Stimulated activated CD8-positive, alpha-beta memory T cell treated with anti-CD3 and anti-CD28 coated beads, Interleukin-7, amount 100 ng/mL, for 4 hours (primary cell): ENCODE measurements at places on chromosomes 1 and 21.

DNA sequence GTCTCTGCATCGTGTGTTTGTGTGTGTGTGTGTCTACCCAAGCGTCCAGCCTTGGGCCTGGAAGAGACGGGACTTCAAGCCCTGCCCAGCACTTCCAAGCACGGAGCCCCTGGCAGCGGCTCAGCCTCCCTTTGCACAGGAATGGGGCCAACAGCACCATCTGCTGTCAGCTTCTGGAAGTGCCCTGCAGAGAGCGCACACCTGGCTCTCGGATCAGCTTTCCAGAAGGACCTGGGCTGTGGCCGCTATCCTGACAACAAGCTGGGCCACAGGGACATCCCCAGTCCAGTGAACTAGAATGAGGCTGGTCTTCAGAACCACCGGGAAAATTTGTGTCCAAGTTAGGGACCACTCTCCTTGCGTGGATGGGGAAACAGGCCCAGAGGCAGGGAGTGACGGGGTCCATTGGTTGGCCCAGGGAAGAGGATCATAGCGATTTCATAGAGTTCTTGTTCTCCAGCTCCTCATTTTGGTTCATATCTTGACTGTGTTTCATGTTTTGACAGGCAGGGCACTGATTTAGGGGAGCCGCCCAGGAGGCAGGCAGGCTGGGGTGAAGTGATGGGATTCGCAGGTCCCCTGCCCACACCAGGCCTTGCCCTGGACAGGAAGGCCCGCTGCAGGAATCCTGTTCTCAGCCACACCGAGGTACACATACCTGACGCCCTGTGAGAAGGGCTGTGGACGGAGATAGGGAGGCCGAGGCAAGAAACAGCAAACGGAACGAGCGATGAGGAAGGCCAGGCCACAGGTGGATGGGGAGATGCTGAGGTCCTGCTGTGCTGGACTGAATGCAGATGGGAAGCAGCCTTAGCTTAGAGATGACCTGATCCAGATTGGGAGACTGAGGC, 38.4 kb downstream of the TAS1R2 start:
- DNase-seq, result peak; percentile 11

DNA sequence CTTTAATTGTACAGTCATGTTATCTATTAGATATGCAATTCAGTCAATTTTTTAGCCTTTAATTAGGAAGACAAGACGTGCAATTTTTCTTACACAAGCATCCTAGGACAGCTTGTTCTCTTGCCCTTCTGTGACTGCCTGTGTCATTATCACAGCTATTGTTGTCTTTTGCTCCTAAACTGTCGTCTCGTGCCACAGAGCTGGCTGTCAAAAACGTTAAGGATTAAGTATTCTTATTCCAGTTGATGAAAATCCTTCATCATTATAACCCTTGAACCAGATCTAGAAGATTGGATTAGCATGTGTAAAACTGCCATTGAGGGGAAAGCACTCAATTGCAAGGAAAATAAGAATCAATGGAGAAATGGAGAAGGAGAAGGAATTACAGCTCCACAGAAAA, 43.8 kb upstream of the AIM2 start:
- DNase-seq, result no peak

DNA sequence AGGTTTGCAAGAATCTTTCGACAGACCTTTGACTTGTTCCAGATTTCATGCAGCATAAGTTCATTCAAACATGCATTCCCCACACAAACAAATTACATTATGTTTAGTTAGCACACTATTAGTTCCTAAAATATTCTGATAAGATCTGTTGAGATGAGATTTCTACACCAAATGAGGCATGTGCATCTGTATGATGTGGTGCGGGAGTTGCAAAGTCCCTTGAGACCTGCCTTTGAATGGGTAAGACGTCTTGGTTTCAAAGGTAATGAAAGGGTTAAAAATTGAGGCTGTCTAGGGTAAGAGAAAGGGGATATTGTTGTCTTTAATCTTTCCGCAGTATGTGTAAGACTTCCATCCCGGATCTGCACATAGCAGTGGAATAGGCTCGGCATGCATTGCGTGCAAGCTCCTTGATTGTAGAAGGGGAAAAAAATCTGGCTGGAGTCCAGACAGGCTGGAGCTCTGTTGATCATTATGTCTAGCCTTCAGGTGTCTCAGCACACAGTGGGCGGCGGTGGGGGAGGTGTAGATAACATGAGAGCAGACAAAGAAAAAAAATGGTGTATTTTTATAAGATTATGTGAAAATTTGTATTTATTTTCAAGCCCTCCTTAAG, 296.6 kb downstream of the PTPRC start:
- DNase-seq, result peak; percentile 46

DNA sequence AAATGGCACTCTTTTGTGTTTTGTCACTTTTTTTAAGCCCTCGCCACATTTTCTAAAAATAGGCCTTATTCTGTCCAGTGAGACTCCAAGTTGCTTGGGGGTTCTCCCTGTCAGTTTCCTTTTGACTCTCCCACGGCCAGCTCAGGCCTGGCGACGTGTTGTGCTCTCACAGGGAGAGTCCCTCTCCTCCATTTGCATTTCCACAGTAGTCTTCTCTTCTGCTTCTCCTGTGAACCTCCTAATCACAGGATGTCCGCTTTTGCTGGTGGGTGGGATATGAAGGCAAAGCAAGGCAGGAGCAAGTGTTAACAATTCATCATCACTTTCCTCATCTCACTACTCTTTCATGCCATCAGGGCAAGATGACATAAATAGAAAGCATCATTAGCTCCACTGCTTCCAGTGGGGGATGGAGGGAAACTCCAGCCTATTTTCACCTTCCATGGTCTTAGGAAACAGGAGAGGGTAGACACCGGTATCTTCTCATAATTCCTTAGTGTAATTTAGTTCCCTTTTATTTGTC, 99.8 kb downstream of the INTS7 start:
- no peak for DNase-seq

GRCh38 chr1:11804666-11805421, 920 bp downstream of the MTHFR start:
- DNase-seq, result peak; percentile 27

DNA sequence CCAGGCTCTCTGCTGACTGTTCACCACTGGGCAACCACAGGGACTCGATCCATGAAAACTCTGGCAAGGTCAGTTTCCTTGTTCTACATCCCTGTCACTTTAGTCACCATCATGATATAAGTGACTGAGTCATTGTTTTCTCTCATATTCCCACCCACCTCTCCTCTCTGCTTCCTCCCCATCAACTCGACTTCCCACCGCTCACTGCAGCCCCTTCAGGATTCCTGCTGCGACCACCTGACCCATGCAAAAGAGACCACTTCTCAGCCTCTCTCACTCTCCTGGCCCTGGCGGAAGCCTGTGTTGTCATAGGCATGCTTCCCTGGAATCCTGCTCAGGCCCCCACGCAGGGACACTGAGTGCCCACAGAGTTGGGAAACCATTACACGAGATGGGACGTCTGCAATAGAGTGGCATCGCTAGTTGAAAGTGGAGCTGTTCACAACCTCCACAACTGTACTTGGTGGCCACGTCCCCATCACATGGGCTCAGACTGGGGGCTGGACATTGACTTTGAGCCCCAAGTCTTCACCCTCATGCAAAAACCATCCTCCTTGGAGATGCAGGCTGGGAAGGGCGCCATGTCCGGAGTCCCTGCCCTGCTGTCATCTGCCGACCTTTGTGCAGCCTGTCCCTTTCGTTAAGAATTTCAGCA, 1.8 kb upstream of the TFF2 start:
- no peak for DNase-seq

DNA sequence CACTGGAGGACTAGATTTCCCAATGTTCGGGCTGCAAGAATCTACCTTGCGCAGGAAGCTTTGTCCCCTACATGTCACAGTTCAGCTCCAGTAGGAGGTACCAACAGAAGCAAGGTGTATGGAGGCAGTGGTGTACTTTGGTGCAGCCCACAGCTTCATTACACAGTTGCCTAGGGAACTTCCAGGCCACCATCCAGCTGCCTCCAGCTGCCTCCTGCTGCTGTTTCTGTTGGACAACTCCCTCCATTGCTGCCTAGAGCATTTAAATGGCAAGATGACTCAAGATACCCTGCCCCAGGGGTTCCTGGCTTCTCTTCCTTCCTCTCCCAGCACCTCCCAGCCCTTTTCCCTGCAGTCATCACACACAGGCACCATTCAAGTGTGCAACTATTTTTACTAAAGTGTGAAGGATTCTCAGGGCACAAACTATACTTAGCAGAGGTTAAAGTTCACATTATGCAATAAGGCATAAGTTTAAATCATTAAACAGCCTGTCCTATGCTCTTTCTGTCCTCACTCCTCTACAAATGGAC, 39.0 kb upstream of the ATP1A1 start:
- no peak for DNase-seq

- DNase-seq, result no peak
Measured at GRCh38 chr1:157399984-157400382, 152.3 kb downstream of the FCRL5 start.

GRCh38 chr1:85316321-85316720, 39.9 kb upstream of the BCL10 start:
- DNase-seq, result no peak

GRCh38 chr1:243343970-243344937, 88.4 kb downstream of the SDCCAG8 start:
- DNase-seq, result no peak

- DNase-seq, result no peak
Measured at GRCh38 chr21:42375506-42375905, 9.2 kb upstream of the TFF1 start.

GRCh38 chr1:8351693-8352470, 34.0 kb downstream of the SLC45A1 start:
- no peak for DNase-seq

DNA sequence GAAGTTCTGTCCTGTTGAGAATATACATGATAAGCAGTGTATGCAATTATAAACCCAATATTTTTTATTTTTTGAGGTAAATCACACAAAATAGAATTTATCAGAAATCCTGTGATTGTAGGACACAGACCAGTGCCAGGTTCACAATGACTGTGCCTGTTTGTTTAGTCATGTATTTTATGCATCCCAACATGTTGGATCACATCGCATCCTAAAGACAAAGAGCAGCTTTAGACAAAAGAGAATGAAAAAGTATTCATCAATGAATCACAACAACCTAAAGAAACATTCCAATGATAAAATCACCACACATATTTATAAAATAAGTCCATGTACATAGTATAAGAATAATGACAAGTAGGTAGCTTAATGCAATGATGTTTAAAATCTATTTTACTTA, 53.2 kb upstream of the LRRC8D start:
- no peak for DNase-seq

- no peak for DNase-seq
Measured at GRCh38 chr1:101178688-101179491, 57.9 kb upstream of the S1PR1 start.

DNA sequence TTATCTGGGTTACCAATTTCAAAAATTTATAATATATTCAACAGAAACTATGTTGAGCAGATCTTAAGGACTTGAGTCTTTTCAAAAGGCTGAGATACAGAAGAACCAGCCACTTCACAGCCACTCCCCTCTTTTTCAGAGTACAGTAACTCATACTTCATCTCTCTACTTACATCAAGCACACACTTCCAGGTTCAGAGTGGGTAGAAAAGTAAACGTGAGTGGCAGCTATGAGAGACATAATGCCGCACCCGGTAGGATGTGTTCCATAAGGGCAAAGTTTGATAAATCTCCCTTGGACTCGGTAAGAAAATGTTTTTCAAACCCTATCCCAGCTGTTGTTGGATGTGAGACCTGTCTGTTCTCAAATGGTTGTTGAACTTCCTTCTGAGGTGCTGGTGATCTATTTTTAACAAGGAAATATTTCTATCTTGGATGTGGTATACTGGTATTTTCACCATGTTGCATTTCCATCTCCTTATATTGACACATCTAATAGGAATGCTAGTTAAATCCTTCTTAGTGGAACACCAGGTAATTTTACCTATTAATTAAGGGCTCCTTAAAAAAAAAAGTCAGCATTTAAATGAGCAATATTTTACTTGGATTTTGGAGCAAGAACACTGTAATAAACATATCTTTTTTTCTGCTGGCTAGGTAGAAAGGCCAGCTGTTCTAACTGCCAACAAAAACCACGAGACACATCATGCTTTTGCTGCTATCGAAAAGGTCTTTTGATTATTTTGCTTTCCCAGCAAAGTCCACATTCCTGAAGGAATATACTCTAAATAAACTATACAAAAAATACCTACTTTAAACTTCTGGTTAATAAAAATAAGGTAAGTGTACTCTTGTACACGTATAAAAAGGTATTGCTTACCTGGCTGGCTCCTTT, 28.2 kb downstream of the CNN3 start:
- DNase-seq, result no peak

- DNase-seq, result no peak
Measured at GRCh38 chr1:160308451-160309184, 23.7 kb upstream of the PEX19 start.

GRCh38 chr1:57158604-57158998, 192.8 kb upstream of the C8B start:
- no peak for DNase-seq

DNA sequence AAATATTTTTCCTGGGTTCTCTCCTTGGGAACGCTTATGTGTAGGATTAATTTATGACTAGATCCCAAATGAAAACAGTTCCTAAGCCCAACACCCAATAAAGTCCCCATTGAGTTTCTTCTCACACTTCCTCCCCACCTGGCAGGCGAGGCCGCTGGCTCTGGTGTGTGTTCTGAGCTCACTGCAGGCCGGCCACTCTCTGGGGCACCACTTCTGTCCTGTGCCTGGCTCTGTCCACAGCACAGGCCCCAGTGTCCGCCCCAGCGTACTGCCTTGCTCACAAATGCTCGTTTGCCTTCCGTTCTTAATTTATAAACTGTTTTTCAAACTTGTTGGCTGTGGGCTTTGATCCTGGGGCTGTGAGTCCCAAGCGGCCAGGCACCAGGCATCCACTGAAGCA, 90.6 kb downstream of the TLR5 start:
- no peak for DNase-seq

DNA sequence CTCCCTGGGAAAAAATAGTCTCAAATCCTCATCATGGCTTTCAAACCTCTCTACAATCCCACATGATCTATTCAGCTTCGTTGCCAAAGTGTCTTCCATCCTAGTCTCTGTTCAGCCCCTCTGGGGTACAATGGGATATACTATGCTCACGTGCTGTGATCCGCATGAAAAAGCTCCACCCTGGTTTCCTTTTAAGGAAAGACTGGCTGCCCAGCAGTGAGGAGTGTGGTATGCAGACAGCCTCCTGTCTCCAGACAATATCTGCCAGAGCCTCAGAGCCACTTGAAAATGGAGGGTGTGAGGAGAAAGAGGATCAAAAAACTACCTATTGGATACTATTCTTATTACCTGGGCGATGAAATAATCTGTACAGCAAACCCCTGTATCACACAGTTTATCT, 194.5 kb downstream of the LHX8 start:
- DNase-seq, result no peak

GRCh38 chr21:42027822-42028765, 17.9 kb upstream of the ZBTB21 start:
- DNase-seq, result no peak
